MV-4-11 (cell line): ENCODE measurements at places on chromosomes 11 and 22.

DNA sequence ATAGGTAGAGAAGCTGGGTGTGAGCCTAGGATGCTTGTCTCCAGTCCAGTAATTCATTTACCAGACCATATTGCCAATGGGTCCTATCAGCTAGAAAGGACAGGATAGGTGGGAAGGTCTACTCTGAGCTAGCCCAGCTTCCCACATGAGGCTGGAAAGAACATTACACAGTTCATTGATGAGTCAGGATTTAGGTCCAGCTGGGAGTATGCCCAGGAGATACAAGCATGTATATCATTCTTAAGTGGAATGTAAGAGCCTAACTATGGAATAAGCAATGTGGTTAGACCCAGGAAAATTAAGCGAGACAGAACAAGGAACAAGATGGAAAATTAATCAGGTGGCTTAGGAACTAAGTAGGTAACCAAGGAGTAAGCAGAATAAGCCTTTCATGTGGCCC is 59.0 kb upstream of the TBCEL start:
- no peak for DNase-seq

DNA sequence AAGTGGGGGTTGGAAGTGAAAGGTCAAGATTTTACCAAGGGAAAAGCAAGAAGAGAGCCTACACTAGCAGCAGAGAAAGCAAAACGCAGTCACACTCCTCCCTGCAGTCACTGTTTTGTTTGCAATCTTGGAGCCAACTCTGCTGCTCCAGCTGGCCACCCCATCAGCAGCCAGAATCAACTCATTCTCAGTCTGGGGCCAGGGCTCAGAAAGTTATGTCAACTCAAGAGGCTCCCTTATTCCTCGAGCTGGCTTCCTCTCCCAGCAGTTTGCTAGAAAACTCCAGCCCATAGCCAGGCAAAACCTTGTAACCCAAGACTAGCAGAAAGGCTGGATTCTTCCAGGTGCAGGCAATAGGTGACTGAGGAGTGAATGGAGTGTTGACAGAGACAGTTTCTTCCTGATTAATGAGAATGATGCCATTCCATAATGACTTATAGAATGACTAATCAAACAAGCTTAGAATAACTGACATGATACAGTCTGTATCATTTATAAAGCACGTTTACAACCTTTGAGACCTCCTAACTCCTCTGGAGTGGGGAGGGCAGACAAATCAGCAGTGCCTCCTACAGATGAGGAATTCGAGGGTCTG is 53.4 kb downstream of the P4HA3 start:
- no peak for DNase-seq

GRCh38 chr22:40436505-40437431 is 66.4 kb downstream of the SGSM3 start:
- DNase-seq: peak; percentile 100

GRCh38 chr11:27719546-27719925 is 19.3 kb upstream of the BDNF start:
- no peak for DNase-seq

GRCh38 chr11:69744435-69744834 is 30.7 kb downstream of the FGF4 start:
- DNase-seq: no peak

- no peak for DNase-seq
Measured at GRCh38 chr11:92384802-92385201, 160.2 kb downstream of the FAT3 start.
